ENCODE measurements at places on chromosomes 1 and 21. TPM values are rescaled to one million over a fixed set of nuclear protein-coding genes. Genes with fewer than 3 reads are reported as not detected.

IL23R gene
- total RNA-seq: not detected

RGS1 gene
- total RNA-seq: 43.4 TPM

DENND2C gene
- 3.6 TPM for total RNA-seq

SPRR3 gene
- not detected for total RNA-seq

ADORA3 gene
- total RNA-seq: 4.3 TPM

LHX4 gene
- not detected for total RNA-seq

CCDC190 gene
- total RNA-seq: 2.2 TPM

ETV3L gene
- total RNA-seq: not detected

IL24 gene
- total RNA-seq: not detected

OVAAL gene
- total RNA-seq: not detected

AQP10 gene
- 0.26 TPM for total RNA-seq

ADAMTSL4 gene
- 98.0 TPM for total RNA-seq

DNA sequence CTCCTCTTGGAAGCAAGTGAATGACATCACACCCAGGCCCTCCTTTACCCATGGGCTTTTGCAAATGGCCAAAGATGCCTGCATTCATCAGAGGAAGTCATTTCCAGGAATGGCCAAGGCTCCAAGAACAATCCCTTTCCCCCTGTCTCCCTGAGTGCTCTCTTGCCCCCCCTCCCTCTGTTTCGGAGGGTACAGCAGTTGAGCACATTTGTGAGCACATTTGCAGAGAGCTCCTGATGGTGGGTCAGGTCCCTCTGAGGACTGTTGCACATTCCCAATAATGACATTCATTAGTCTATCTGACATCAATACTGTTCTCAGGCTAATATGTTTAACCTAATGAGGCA is 113.4 kb downstream of the MATN1 start:
- DNase-seq: no peak

- DNase-seq: no peak
These were observed 190.6 kb downstream of the FGGY start for GRCh38 chr1:59487335-59488031.

DNA sequence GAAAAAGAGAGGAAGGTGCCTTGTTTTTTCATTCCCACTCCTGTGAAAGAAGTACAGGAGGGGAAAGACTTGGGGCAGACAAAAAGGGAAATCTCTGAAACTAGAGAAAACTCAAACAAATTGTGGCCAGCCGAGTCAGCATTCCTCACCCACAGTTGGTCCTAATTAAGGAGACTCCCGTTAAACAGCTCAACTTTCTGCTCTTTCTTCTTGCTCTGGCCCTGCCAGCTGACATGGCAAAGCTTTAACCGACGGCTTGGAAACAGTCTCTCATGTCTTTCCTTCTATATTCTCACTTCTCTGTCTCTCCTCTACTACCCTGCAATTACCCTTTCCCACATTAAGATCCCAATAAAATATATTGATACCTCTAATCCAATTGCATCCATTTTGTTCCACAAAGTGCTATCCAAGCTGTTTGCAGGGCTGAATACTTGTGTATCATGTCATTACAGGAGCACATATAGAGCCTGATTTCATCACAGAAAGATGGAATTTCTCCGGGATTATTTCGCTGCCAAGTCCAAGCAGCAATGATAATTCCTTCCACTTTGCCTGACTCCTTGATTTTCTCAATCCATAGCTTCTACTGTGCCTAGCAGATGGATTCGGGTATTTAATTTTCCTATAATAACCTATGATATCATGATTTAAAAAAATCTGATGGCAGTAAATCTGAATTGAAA is 65.4 kb upstream of the IPO9 start:
- no peak for DNase-seq

DNA sequence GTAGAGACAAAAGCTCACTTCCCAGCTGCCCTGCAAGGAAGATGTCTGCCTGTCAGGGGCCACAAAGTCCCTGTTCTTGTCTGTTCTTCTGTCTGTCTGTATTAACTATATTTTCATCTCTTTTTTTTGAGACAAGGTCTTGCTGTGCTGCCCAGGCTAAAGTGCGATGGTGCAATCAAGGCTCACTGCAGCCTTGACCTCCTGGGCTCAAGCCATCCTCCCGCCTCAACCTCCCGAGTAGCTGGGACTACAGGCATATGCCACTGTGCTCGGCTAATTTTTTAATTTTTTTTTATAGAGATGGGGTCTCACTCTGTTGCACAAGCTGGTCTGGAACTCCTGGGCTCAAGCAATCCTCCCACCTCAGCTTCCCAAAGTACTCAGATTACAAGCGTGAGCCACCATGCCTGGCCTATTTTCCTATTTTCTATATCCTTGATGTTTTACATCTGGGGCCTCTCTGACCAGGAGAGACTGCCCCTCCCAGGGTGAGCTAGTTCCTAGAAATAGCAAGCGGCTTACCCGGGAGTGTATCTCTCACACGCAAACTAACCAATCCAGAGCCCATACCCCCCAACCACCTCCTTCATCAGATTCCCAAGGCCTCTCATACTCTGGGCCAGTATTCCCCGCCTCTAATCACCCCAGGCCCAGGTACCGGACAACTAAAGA is 5.4 kb upstream of the KLHDC7A start:
- no peak for DNase-seq

DNA sequence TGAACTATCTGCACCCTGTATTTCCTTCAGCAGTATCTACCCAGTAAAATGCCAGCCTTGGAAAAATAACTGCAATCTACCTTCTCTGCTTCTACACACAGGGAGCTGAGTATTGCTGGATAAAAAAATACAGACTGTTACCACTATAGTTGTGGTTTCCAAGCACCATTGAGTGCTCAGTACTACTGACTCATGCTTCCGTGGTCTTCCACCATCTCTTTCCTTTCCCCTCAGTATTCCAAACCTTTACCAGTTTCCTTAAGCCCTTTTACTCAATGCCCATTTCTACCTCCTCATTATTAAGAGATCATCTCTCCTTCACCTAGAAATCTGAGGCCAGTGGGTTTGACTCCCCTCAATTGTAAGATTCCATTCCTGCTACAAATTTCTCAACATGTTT is 23.8 kb downstream of the GLMN start:
- no peak for DNase-seq

DNA sequence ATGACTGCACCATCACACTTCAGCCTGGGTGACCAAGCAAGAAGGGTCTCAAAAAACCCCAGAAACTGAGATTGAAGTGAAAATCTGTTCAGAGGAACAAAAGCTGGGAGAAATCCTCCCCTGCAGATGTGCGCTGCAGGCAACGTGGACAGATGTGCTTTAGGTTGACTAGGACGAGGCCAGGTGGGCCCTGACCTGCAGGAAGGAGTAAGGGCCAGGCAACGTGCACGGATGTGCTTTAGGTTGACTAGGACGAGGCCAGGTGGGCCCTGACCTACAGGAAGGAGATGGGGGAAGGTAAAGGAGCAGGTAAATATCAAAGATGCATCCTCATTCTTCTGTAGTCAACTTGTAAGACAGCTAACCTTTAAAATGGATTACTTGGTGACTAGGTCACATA is 2.5 kb upstream of the KRTAP12-1 start:
- no peak for DNase-seq

- no peak for DNase-seq
These were observed 411.8 kb downstream of the SETD4 start for GRCh38 chr21:35648512-35648911.

DNA sequence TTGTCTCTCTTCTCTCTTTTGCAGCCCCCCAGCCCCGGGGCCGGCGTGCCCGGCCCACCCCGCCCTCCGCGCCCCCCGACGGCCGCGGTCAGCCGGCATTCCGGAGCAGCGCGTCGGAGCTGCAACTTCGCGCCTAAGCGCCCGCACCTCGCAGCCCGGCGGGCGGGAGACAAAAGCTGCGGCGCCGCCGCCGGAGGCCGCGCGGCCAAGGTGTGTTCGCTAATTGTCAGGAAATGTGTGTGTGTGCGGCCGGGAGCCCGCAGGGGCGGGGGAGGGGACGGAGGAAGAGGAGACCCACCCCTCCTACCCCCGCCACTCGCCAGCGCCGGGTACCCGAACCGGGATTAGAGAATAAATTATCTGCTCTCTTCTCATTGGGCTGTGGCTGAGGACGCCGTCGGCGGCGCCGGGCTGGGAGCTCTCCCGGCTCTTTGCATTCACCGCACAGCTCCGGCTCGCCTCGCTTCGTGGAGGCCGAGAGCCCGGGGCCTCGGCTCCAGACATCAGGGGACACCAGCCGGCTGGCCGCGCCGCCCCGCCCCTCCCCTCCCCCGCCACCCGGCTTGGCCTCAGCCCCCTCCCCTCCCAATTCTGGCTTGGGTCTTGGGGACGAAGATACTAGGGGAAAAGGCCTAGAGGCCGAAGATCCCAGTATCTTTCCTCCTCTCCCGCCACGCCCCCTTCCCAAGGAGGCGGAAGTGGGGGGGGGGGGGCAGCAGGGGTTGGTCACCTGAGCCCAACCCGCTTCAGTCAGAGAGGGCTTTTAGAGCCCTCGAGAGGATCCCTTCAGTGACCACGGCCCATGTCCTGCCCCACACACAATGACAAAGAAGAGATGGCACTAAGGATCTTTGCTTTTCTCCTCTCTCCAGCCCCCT is 1.3 kb upstream of the BLACAT1 start:
- DNase-seq: no peak

- DNase-seq: no peak
These were observed 15.4 kb upstream of the LCE5A start for GRCh38 chr1:152495066-152495675.

DNA sequence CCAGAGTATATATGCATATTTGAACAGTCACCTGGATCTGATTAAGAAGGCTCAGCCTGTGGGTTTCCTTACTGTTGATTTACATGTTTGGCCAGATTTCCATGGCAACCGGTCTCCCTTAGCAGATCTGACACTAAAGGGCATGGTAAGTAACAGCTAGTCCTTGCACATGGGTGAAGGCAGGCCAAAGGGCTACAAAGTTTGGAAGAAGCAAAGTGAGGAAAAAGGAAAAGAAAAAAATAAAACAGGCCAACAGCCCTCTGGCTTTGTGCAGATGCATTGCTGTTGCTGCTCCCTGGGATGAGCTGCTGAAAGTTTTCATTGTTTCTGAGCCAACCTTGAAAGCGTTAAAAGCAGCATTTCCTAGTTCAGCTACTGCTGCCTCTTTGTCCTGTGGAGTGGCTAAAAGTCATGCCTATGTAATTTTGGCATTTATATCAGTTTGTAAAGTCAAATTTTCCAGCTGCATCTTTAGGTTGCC is 176.5 kb upstream of the HOOK1 start:
- DNase-seq: no peak

DNA sequence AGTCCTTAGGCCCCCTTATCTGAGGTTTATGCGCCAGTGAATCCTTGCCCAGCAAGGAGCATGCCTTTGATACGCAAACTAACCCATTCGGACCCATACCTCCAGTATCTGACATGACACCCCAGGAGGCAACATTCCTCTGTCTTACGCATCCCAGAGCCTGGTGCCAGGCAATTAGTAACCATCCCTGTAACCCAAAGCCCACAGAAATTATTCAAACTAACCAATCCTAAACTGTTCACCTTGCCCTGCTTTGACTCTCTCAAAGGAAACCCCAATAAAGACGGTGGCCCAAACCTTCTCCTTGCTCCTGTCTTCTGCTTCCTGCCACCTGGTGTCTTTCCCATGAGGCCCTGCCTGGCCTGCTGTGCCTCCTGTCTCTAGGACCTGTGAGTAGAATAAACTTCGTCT is 36.4 kb downstream of the ZNF496 start:
- DNase-seq: no peak

- DNase-seq: no peak
These were observed 1844.7 kb downstream of the NCAM2 start for GRCh38 chr21:22842875-22843274.

DNA sequence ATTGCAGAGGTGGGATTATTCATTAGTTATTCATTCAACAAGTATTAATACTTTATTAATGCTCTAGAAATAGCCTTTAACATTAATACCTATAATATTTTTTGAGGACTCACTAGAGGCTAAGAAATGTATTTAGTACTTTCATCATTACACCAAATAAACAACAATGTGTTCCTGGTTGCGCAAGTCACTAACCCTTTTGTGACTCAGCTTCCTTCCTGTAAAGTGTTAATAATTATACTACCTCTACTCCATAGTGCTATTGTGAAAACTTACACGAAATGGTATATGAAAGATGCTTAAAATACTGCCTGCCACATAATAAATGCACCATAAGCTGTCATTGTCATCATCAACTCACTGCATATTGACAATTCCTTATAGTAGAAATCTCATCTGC is 431.0 kb downstream of the DPYD start:
- no peak for DNase-seq

DNA sequence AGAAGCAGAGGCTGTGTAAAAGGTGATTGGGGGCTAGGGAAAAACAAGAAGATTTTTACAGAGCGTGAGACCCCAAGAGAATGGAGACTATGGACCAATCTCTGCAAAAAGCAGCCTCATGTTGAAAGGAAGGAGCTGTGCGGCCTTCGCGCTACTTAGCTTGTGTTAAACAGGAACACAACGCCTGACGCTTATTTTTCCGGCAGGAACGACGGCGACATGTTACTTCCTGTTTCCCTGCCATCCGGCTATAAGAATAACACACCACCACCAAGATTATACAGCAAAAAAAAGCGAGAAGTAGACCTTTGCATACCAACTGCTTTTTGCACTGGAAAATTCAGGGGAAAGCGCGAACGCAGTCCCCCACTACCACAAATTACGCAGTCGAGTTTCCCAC is 272.7 kb downstream of the FAM72C start:
- no peak for DNase-seq

GRCh38 chr1:101190441-101190840 is 46.4 kb upstream of the S1PR1 start:
- DNase-seq: no peak

- DNase-seq: peak; percentile 84
These were observed 10.9 kb upstream of the ALDH4A1 start for GRCh38 chr1:18913065-18913835.

DNA sequence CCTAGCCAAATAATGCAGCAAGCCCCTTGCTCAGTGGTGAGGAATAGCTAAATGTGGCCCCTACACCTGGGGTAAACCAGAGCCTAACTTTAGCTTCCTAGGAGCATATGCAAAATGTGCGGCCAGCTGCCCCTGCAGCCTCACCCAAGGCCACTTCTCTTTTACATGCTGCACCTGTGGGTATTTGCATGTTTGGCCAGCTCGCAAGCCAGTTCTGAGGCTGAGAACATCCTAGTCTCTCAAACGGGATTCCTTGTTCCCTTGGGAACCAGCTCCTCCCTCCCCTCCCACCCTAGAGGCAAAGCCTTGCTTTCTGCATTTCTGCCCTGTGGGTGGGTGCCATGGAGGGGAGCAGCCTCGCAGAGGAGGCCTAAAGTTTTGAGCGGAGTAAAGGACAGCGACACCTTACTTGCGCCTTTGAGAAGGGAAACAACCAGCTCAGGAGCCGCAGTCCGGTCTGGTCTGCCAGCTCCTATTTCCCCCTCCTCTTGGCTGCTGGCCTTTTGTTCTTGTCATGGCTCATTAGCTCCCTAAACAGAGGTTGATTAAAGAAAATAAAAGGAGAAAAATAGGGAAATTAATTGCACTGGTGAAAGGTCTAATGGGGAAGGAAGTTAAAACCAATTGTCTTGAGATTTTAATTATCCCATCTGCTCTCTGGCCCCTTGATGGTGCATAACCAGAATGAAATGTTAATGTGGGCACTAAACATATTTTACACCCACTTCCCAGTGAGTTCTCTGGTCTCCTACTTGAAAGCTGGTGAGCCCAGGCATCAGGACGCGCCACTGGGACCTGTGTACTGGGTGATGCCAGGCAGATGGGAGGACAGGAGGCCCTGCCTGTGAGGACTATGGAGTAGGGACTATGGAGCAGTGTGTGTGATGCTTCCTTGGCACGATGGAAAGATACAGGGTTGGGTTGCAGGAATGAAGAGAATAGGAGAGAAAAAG is 68.7 kb downstream of the TEX35 start:
- DNase-seq: no peak
